Myocyte (in vitro differentiated cells): ENCODE measurements at places on chromosomes 7 and 10. TPM values are rescaled to one million over a fixed set of nuclear protein-coding genes. Genes with fewer than 3 reads are reported as not detected.

Gene CCDC146
- total RNA-seq = 2.3 and 3.4 TPM in 2 replicates

Gene TEX36
- total RNA-seq = not detected in 2 replicates

Gene PNLIPRP3
- 0.56 and 0.99 TPM in 2 replicates for total RNA-seq

Gene C10orf88
- total RNA-seq = 14.6 and 14.8 TPM in 2 replicates

Gene PALD1
- total RNA-seq = 0.21 and 0.31 TPM in 2 replicates

Gene USP6NL
- total RNA-seq = 6.0 and 6.5 TPM in 2 replicates

Gene HBP1
- 95.7 and 122 TPM in 2 replicates for total RNA-seq

Gene CHN2
- 2.8 and 3.2 TPM in 2 replicates for total RNA-seq

Gene CRTAC1
- total RNA-seq = not detected in 2 replicates

Gene ZNF804B
- not detected in 2 replicates for total RNA-seq

Gene LRIT1
- total RNA-seq = 0.11 TPM in 1 of 2 replicates, not detected in the other

Gene GIMAP1
- total RNA-seq = not detected in 2 replicates
